Mesothelial cell of epicardium (in vitro differentiated cells): ENCODE measurements at places on chromosomes 16 and 17. TPM values are rescaled to one million over a fixed set of nuclear protein-coding genes. Genes with fewer than 3 reads are reported as not detected.
A peak's percentile ranks its signal among the peaks of the same experiment; 100 is the strongest.

GRCh38 chr17:68460715-68461114 lies 3.4 kb upstream of the WIPI1 start:
- no peaks in the 10 kb centered on the region for H3K27me3 ChIP-seq
- H3K4me3 ChIP-seq = no peak overlapping the region
- no peaks in the 10 kb centered on the region for H3K36me3 ChIP-seq
- DNase-seq = no peak
- H3K27ac ChIP-seq = no peak overlapping the region

Gene SMPD3
- 0.14 to 0.20 TPM (median 0.18 TPM) in 3 replicates for total RNA-seq

Gene MT1X
- total RNA-seq = 6.8 to 8.9 TPM (median 7.1 TPM) in 3 replicates

DNA sequence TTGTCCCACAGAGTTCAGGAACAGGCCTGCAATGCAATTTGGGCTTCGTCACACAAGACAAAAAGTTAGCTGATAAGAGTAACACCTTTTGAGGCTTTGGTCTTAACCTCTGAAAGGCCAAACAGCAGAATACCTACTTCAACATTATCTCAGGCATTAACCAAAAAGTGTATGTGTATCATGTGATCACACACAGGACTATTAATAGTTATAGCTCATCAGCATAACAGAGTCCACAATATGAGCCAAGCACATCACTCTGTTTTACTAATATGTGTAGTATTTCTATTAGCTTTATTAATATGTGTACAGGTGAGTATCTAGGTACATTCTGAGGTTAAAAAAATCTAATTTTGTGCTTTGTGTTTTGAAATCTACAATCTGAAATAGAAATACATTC lies 30.8 kb downstream of the MYO1D start:
- H3K27ac ChIP-seq = no peak overlapping the region
- no peaks in the 10 kb centered on the region for H3K27me3 ChIP-seq
- peaks cover 12% of the 10 kb centered on the region for H3K4me1 ChIP-seq

GRCh38 chr16:85330006-85330693 lies 217.9 kb upstream of the CIBAR2 start:
- H3K4me1 ChIP-seq = peaks cover 41% of the 10 kb centered on the region
- no peak overlapping the region for H3K4me3 ChIP-seq
- H3K36me3 ChIP-seq = no peaks in the 10 kb centered on the region
- DNase-seq = no peak
- peak overlapping the region; percentile 2 for H3K27ac ChIP-seq
